ENCODE measurements at places on chromosomes 1 and 21.

DNA sequence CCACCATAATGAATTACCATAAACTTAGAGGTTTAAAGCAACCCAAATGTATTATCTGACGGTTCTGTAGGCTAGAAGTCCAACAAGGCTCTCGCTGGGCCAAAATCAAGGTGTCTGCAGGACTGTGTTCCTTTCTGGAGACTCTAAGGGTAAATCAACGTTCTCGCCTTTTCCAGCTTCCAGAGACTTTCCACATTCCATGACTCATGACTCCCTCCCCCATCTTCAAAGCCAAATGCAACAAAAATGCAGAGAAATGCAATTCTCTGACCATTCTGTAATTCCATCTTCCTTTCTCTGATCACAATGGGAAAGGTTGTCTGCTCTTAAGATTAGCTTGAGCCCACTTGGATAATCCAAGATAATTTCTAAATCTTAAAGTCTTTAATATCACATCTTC, 287.1 kb downstream of the LTN1 start:
- no peak for DNase-seq

DNA sequence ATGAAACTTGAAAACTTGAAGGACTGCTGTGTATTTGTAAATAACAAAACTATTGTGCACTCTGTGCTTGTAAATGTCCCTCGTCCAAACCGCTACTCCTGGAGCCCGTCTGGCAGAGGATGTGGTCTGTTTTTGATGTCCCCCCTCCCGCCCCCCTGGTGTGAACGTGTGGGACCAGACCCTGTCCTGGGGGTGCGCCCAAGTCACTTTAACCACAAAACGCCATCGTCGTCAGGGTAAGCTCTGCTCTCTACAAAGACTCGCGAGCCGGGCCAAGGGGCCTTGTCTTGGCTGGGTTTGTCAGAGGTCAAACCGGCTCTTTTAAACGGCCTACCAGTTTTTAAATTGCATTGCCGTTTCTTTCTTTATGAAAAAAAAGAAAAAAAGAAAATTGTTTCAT, 87.4 kb upstream of the TMEM51 start:
- DNase-seq, result no peak

DNA sequence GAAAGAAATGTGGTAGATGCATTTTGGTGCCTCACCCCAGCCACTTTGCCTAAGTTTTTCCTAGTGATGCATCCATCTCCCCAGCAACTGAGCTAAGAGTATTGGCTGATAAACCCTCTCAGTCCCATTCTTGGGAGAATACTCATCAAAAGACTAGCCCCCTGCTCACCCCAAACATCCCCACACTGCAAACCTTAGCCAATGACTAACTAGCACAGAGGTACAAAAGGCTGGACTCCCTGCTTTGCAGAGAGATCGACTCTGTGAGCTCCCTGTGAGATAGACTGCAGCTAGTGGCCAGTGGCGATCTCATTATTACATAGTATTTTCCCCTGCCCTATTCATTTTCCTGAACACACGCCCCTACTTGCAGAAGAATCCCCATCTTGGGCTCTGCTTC, 155.3 kb downstream of the HHIPL2 start:
- no peak for DNase-seq

DNA sequence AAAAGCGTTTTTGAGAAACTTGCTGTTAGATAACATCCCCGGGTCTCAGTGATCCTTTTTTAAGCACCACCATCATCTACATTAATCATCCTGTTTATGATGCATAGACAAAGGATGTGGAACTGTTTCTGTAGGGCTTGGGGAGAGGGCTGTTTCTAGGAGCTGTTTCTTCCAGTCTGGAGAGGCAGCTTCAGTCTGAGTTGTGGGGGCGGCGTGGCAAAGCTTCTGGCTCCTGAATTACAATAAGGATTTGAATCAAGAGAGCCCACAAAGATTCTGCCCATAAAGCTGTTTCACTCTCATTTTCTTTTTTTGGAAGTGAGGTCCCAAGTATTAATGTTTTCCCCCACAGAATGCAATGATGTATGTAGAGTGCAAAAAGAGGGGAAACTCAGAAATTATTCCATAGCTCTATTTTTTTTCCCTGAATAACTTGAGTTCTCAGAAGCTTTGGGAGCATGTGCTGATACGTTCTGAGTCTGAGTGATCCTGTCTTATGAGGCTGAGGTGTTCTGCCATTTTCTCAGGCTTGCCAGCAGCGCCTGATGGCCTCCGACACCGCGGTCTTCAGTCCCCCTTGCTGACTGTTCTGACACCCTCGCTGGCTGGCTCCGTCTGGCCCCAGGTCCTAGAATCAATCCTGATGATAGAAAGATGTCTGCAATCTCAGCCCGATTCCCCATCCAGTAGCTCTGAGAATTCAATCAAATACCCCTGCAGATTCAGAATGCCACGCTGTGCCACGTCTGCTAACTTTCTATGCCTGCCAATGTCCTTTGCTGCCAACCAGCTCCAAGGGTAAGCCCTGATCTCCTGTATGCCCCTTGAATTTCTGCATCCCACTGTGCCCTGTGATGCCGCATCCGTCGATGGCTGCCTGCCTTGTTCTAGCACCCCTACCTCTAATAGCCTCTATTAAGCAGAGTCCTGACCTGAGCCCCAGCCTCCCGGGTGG, 92.4 kb upstream of the AKT3 start:
- no peak for DNase-seq

GRCh38 chr1:223074445-223075300, 68.4 kb downstream of the TLR5 start:
- DNase-seq, result no peak

DNA sequence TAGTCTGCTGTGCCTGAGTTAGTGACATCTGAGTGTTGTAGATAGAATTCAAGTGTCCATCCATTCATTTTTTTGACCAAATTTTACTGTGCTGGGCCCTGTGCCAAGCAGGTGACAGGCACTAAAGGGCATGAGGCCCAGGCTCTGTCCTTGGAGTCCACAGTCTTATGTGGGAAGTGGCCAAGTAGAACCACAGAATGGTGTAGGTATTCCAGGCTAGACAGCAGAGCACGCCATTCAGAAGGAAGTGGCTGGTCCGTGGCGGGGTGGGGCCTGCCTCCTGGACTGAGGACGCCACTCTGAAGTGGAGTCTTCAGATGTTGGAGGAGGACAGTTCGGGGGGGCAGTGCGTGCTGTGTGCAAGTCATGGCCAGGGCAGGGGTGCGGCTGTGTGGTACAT, 68.9 kb upstream of the ACTL8 start:
- DNase-seq, result no peak

DNA sequence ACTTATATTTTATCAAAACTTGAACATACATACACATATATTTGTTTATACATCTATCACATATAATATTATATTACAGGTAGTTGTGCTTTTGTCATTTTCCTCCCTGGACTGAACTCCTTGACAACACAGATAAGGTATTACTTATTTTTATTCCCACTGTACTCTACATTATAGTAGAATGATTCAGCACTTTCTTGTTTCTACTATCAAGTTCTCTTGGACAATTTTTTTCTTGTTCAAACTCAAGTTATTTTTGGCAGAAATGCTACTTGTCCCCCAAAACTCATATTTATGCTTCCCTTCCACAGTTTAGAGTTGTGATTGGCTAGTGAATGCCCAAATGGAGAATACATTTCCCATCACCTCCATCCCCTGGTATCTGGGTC, 10.8 kb upstream of the PTPRC start:
- DNase-seq, result no peak

- no peak for DNase-seq
These were observed 64.0 kb downstream of the COL18A1 start for GRCh38 chr21:45468971-45469272.

DNA sequence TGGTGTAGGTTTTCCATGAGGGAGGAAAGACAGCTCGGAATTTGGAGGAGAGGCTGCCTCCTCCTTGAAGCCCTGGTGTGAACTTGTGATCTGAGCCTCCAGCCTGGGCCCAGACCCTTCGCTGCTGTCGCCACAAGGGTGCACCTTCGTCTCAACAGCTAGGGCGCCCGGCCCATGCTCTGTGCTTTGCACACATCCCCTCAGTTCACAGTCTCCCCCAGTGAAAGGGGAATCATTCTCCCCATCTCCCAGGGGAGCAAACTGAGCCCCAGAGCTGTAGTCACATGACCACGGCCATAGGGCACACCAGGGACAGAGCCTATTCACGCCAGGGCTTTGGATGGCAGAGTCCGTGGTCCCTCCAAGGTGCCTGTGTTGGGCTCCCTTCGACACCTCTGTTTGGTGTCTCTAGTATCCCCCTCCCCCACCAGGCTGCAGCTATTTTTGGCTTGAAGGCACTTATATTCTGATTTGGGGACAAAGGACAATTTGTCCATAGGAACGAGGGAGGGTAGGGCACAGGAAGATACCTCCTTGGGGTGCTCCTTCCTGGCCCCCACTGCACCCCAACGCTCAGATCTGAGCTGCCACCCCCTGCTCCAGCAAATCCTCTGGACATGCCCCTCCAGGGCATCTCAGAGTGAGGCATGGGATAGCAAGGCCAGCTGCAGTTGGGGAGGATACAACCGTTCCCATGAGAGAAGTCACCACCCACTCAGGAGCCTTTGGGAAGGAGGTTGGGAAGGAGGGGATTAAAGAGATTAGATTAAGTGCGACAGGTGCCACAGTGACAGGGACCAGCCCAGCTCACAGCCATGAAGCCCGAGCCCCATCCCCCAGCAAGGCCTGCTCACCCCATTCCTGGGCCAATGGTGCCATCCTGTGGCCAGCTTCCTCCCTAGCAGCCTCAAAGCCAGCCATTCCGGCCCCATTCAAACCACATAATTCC, 15.7 kb downstream of the MATN1 start:
- peak; percentile 70 for DNase-seq

DNA sequence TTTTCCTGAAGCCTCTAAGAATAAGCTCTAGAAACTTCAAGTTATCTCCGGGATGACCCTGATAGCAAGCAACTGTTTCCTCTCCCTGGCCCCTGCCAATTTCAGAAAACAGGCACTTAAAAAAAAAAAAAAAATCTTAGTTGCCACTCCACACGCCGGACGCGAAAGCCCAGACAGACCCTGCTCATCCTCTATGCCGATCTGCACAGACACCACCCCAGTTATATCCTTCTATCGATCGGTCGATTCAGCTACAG, 1.7 kb downstream of the ANP32E start:
- no peak for DNase-seq

- DNase-seq, result no peak
These were observed 75.7 kb upstream of the KIAA1614 start for GRCh38 chr1:180837020-180837419.

DNA sequence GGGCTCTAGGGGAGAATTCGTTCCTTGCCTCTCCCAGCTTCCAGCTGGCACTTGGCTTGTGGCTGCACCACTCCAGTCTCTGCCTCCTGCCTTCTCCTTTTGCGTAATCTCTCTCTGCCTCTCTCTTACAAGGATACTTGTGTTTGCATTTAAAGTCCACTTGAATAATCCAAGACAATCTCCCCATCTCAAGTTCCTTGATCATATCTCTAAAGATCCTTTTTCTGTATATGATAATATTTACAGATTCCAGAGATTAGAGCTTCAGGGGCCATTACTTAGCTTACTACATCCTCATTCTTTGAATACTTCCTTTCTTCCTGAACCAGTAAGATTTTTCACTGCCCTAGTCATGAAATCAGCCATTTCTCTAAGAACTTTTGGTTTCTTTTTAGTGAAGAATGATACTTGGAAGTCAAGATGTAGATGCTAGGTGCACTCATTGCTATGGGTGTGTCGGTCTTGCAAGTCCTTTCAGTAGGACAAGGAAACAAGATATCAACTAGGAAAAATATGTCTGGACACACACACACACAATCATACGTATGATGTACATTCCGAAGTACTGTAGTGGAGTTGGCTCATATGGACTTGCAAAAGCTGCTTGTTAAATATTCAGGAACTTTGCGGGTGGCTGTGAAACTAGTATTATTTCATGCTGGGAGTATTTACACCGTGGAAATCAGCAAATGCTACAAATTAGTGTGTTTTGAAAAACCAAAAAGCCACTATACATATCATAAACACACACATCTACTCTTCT, 20.8 kb upstream of the RLF start:
- DNase-seq, result no peak

GRCh38 chr1:231629132-231629531, 2.5 kb downstream of the DISC1 start:
- DNase-seq, result no peak

- no peak for DNase-seq
These were observed 843 bp downstream of the DIP2A start for GRCh38 chr21:46459356-46460112.

DNA sequence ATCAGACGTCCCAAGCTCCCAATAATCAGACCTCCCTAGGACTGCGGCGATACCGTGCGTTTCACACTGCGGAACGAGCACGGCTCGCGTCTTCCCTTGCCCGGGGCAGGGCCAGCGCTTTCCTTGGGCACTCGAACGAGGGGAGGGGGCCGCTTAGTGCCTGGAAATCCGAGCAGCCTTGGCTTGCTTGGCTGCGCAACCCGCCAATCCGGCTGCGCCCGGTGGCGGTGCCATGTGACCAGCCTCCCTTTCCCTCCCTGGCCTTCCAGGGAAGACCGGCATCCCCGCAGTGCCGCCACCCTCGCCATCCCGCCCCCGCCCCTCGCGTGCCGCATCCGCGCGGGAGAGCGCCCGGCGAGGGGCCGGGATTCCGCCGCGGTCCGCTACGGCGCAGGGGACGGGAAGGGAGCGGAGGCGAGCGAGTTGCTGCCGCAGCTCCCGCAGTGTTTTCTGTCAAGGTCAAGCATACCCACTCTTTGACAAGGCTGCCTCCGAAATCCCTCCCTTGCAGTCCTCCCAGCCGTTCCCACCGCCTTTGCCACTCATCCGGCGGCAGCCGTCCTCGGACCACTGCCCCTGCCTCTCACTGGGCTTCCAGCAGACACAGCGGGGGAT, 8.3 kb upstream of the RNF19B start:
- peak; percentile 34 for DNase-seq

GRCh38 chr1:209800984-209801834, 4.7 kb downstream of the IRF6 start:
- no peak for DNase-seq

- DNase-seq, result no peak
These were observed 35.2 kb upstream of the ZNF326 start for GRCh38 chr1:89959719-89960118.

GRCh38 chr1:4178501-4179113, 278.5 kb upstream of the C1orf174 start:
- no peak for DNase-seq

GRCh38 chr1:6470132-6471085, 4.4 kb upstream of the TNFRSF25 start:
- DNase-seq, result no peak

- no peak for DNase-seq
These were observed 119.5 kb upstream of the COA6 start for GRCh38 chr1:234253732-234254131.

All from NCI-H1694 (cell line).